ENCODE measurements at places on chromosomes 16 and 17. TPM values are rescaled to one million over a fixed set of nuclear protein-coding genes. Genes with fewer than 3 reads are reported as not detected.

Gene TBC1D3
- not detected for total RNA-seq

Gene AATK
- 26.4 TPM for total RNA-seq

GRCh38 chr16:85529489-85530369 is 83.4 kb upstream of the GSE1 start:
- H3K36me3 ChIP-seq = no peaks in the 10 kb centered on the region
- H3K4me3 ChIP-seq = no peak overlapping the region
- peak overlapping the region; percentile 13 for H3K27ac ChIP-seq

DNA sequence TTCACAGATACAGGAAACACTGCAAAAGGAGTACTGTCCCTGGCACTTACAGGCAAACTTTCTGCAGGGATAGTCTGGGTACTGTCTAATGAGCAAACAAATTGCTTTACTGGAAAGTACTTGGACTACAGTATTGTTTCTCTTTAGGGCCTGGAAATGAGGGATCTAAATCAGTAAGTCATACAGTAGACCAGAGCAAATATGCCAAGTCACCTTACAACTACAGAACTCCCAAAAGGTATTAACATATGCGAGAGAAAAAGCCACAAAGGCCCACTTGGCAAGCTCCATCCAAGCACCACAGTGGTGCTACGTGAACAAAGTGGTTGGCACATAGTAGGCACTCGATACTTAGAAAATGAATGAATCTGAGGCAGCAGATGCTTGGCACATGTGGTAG is 87.8 kb downstream of the ZZEF1 start:
- H3K4me3 ChIP-seq = no peak overlapping the region
- no peak overlapping the region for H3K27ac ChIP-seq
- DNase-seq = no peak
- H3K36me3 ChIP-seq = no peaks in the 10 kb centered on the region

DNA sequence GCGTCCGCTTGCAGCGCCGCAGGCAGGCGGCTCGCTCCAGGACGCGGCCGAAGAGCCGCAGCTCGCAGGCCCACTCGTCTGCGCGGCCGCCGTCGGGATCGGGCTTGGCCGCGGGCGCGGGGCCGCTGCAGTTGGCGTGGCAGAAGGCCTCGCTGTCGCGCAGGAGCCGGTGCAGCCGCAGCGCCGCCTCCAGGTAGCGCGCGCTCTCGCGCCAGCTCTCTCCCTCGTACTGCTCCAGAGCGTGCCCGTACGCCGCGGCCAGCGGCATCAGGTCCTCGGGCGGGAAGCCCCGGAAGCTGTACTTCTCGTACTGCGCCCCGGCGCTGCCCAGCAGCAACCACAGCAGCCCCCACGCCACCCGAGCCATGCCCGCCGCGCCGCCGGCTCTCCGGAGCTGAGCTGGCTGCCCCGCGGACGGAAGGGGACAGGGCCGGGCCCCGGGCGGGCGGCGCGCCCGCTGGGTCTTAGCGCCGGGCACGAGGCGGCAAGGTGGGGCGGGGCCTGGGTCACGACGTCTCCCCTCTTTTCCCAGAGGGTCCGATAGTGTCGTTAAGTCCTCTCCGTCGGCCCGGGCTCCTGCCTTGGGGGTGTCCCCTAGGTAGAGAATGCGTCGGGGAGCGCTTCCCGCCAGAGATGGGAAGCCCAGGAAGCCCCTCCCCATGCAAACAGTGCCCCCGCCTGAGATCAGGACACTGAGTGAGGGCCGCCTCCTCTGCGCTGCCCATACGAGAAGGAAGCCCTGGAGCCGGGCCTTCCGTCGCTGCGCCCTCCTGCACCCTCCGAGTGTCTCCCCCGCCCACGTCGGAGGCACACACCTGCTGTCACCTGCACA is at the start of gene P3H4:
Gene P3H4, minus strand, starts transcription at position 401 of the 832 bp plus-strand sequence. Its CDS starts 34 bp downstream, at position 367.
- H3K27me3 ChIP-seq = no peaks in the 10 kb centered on the region
- peaks cover 3% of the 10 kb centered on the region for H3K36me3 ChIP-seq
- peak within 1 kb of the TSS; percentile 91 for H3K4me3 ChIP-seq
- peak within 1 kb of the TSS; percentile 97 for H3K27ac ChIP-seq
- DNase-seq = peak; percentile 82

DNA sequence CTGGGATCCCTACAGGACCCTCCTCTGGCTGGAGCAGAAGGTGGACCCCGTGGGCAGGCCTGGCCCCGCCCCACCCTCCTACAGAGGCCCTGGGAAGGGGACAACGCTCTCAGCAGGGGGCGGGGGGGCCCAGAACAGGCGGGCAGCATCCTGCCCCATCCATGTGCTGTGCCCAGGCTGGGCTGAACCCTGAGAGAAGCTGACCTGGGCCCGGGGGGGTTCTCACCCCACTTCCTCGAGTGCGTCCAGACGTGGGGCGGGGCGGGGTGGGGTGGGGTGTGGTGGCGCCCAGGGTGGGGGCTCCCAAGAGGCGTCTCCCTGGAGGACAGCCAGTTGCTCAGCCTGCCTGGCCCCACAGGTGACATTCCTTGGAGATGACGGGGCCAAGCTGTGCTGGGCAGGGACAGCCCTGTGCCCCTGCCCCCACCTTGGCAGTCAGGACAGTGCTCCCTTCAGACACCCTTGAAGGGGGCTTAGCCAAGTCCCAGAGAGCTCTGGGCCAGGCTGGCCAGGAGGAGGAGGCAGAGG is 390 bp upstream of the UNC13D start:
- H3K27ac ChIP-seq = peak overlapping the region; percentile 93
- H3K4me1 ChIP-seq = peaks cover 41% of the 10 kb centered on the region
- H3K27me3 ChIP-seq = no peaks in the 10 kb centered on the region
- DNase-seq = peak; percentile 83

DNA sequence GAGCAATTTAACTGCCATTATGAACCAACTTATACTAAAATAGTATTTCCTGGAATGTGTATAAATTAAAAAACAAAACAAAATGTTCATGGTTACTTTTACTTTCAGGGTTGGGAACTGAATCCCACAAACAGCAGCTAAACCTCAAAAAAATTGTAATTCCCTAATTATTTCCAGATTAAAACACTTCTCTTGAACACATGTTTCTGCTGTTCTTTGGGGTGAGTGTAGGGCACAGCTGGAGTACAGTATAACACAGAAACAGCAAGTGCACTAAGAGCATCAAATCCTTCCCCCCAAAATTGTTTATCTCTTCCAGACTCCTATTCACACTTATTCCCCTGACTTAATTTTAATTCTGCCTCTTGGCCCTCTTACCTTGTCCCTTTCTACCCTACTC is 56.4 kb downstream of the KANSL1 start:
- peaks cover 1% of the 10 kb centered on the region for H3K36me3 ChIP-seq
- no peak for DNase-seq
- no peak overlapping the region for H3K4me3 ChIP-seq

- peaks cover 40% of the 10 kb centered on the region for H3K4me1 ChIP-seq
- H3K27me3 ChIP-seq = no peaks in the 10 kb centered on the region
- no peak overlapping the region for H3K4me3 ChIP-seq
- DNase-seq = no peak
- H3K27ac ChIP-seq = peak overlapping the region; percentile 16
These were observed 23.9 kb downstream of the ARHGAP27 start for GRCh38 chr17:45408611-45409421.

Measured in Caco-2 (cell line).